ENCODE measurements at places on chromosomes 2 and 18.

GRCh38 chr2:234425639-234426603 lies 71.0 kb downstream of the ARL4C start:
- DNase-seq: peak; percentile 58

DNA sequence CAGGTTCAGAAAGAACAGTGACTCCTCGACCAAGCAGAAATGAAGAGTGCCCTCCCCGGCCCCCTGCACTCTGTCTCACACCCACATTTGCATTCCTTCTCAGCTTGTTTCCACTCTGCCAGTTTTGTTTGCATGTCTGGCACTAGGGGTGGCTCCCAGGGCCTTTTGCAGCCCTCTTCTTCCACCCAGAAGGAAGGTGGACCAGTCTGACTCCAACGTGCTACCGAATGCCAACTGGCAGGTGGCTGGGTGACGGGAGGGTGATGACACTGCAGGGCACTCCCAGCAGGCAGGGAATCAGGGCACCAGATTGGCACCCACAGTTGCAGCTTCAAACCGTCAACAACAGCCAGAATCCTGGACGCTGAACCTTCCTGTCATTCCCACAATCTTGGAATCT lies 371.1 kb downstream of the TXNL1 start:
- no peak for DNase-seq

DNA sequence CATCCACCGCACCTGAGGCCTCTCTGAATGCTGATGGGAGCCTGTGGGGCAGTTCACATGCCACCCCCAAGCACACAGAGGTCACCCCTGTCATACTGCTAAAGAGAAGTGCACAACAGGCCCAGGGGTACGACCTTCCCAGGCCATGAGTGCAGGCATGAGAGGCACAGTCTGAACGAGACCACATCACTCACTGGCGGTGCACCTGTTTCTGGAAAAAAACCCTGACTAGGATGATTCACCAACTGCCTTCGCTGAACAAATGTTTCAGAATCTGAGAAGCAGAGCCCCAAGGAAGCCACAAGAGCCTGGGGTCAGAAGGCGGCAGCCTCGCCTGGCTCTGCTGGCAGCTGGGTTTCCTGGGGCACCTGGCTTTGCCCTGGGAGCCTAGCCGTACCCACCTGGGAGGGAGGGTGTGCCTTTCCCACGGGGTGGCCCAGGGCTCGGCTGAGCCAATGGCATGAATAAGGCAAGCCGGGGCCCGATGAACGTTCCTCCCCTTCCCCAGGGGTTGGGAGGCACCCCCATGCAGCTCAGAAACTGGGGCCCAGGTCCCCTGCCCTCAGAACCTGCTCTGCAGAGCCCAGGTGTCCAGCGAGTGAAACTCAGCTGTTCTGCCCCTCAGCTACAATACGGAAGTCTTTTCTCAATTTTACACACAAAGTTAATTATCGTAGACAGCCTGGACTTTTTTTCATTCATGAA lies 73.8 kb downstream of the HDAC4 start:
- peak; percentile 32 for DNase-seq

GRCh38 chr2:13676269-13676668 lies 956.2 kb upstream of the LRATD1 start:
- DNase-seq: no peak

DNA sequence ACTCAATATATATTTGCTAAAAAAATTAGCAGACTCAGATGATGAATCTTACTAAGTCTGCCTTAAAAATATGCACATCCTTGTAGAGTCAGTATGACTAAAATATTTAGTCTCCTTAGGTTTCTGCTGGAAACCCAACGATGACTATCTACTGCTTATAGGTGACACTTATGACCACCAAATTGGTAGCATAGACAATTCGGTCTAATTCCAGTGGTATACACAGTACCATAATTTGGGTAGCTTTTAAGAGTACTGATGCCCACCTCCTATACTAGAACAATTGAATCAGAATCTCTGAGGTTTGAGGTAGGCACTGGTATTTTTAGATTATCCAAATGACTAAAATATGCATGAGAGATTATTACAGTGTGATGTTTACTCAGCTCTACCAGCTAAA lies 740.8 kb upstream of the ZEB2 start:
- no peak for DNase-seq

DNA sequence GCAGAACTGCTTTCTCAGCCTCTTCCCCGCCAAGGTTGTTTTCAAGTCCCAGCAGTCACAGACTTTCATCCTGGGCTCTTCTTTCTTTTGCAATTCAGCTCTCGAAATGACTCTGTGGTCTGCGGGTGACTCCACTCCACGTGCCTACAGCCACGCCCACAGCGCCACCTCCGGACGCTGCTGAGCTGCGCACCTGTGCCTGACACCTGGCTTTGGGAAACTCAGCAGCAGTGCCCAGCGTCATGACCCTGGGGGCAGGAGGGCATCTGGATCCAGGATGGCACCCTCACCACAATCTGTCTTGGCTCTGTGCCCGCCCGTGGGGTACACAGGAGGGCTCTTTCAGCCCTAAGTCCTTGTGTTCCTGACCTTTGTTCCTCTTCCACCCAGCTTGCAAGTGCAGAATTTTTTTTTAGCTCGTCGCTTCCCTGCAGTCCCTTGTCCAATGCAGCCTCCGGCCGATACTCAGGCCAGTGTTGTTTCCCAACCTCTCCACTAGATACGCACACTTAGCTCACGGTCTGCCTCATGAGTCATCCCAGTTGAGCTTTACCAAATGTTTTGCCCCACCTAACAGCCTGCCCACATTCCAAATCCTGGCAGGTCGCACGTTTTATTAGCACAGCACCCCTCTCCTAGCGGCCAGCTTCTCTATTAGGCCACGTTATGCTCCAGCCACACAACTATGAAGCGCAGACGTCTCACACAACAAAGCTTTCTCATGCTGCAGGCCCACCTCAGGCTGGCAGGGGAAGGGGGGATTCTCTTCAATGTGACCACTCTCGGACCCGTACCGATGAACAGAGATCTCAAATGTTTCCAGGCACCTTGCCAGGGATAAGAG lies 6.5 kb upstream of the CAPN10 start:
- peak; percentile 52 for DNase-seq

DNA sequence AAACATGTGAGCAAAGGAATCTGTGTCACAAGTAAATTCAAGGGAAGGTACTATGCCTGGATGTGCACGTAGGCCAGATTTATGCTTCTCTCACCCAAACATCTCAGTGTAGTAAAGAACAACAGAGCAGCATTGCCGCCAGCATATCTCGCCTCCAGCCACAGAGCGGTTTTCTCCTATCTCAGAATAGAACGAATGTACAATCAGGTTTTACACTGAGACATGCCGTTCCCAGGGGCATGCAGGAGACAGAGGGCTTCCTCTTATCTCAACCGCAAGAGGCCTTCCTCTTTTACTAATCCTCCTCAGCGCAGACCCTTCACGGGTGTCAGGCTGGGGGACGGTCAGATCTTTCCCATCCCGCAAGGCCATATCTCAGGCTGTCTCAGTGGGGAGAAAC lies 175.3 kb downstream of the RPIA start:
- no peak for DNase-seq

DNA sequence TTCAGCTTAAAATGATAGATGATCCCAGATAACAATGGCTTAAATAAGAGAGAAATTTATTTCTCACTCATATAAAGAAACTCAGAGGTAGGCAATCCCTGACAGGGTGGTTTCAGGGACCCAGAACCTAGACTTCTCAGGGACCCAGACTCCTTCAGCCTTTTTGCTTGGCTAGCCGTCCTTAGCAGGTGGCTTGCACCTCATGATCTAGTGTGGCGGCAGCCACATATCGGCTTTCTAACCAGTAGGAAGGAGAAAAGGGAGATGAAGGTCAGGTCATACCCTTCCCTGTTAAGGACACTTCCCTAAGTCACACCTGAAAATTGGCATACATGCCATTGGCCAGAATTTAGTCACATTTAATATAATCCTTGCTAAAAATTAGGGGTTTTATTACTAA lies 18.4 kb downstream of the VSNL1 start:
- no peak for DNase-seq

DNA sequence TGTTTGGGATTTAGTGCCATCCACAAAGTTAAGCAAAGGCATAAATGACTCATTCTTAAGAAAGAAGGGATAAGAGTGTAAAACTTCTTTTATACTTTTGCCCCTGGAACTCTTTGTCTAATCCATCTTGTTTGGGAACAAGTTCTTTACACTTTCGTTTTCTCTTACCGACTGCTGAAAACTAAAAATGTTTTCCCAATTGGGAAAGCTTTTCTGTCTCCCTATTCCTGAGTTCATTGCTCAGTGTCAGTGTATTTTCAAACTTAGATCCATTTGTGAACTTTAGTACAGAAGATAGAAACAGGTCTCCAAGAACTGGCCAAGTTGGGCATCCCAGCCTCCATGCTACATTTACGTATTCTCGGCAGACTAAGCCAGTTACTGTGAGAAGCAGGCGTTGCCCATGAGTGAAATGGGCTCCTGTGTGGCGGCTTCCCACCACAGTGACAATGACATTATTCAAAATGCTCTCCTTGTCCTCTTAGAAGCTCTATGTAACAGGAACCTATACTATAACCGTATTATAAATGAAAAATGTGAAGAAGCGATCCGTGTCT lies 51.7 kb downstream of the TGOLN2 start:
- DNase-seq: no peak

GRCh38 chr2:231709636-231709980 lies 1.3 kb downstream of the PTMA start:
- no peak for DNase-seq

GRCh38 chr2:9918275-9918674 lies 33.2 kb upstream of the GRHL1 start:
- no peak for DNase-seq

DNA sequence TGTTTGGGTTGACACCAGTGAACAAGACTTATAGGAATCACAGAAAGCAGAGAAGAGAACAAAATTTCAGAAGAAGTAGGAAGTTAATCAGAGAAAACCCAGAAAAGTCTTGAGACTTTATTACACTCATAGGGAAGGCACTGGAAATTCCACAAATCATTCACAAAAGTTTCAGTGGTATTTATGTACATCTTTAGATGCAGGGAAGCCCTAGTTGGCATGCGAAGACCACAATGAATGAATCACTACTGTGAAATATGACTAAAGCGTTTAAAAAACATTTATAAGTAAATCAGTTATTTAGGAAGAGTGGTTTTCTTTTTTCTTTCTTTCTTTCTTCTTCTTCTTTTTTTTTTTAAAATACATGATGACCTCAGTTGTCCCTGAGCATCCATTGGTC lies 105.1 kb downstream of the NUP35 start:
- no peak for DNase-seq

DNA sequence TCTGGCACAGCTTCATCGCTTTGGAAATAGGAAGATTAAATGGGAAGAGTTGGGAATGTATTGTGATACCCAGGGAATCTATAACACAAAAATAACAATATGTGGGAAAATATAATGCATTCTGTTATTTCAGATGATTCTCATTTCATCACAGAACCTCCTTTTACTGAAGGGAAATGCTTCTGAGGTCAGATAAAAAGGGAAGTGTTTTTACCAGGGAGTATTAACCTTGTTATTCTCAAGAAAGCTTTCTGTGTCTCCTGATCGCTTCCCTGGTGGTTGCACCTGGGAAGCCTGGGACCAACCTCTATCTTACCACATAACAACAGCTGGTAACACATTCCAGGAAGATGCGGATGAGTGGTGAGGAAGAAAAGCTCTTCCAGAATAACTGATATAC lies 47.2 kb downstream of the SCG2 start:
- DNase-seq: no peak

GRCh38 chr18:54860941-54861340 lies 32.7 kb downstream of the RAB27B start:
- no peak for DNase-seq

- DNase-seq: no peak
Measured at GRCh38 chr2:3168230-3168891, 209.3 kb downstream of the EIPR1 start.

- DNase-seq: no peak
Measured at GRCh38 chr18:77522051-77522675, 272.5 kb downstream of the GALR1 start.

- DNase-seq: no peak
Measured at GRCh38 chr2:201507725-201508124, 56.2 kb downstream of the STRADB start.

- DNase-seq: no peak
Measured at GRCh38 chr2:67503066-67503795, 106.1 kb downstream of the ETAA1 start.

DNA sequence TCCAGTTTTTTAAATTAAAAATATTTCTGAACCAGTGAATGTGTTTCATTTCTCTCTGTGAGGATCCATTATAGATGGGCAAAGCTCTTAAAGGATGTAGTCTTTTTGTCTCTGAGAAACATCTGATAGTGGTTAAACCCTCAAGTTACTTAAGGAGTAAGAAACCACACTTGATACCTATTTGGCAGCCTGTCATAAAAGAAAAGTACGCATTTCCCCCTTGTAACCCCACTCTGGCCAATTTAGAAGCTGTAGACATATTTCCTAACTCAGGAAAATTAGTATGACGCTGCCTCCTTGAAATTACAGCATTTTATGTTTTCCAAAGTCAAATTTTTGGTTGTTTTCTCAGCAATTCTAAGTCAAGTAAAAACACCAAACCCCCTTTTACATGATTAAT lies 2.0 kb downstream of the STAT4 start:
- DNase-seq: no peak

DNA sequence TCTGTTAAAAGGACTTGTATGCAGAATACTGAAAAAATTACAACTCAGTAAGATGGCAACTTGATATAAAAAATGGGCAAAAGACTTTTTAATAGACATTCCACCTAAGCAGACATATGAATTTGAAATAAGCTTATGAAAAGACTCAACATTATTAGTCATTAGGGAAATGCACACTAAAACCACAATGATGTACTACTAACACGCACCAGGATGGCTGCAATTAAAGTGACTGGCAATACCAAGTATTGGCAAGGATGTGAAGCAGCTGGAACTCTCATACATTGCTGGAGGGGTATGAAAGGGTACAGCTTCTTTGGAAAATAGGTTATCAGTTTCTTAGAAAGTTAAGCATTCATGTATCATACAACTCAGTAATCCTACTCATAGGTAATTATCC lies 3.2 kb upstream of the ENOSF1 start:
- DNase-seq: no peak

- no peak for DNase-seq
Measured at GRCh38 chr2:230648356-230648755, 64.3 kb upstream of the CAB39 start.

DNA sequence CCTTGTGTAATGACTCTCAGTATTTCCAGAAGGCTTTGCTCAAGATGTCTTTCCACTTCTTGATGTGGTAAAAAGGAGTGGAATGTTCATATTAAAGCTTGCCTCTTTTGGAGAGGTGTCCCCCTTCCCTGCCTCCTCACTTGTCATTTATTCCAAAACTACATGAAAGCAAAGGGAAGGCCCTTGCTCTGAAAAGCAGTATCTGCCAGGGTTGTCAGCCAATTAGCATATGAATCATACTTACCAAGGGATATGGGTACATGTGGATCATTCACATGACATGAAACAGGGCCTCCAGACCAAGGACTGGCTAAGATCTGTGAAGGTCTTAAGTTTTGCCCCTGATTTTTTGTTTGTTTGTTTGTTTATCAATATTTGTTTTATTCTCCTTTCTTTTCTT lies 31.3 kb downstream of the ANXA4 start:
- no peak for DNase-seq

GRCh38 chr2:47072728-47073191 lies 82.3 kb downstream of the STPG4 start:
- DNase-seq: no peak

GRCh38 chr2:235063471-235063961 lies 111.7 kb downstream of the SH3BP4 start:
- DNase-seq: no peak

Measured in stimulated activated CD8-positive, alpha-beta memory T cell treated with anti-CD3 and anti-CD28 coated beads, Interleukin-4, amount 100 ng/mL, for 1 hour (primary cell).